Frontal cortex (tissue), 4 donors: ENCODE measurements at places on chromosomes 16 and 17. TPM values are rescaled to one million over a fixed set of nuclear protein-coding genes. Genes with fewer than 3 reads are reported as not detected.

SGF29 gene
- 21.6 TPM for total RNA-seq

FNDC8 gene
- not detected for total RNA-seq

IL34 gene
- total RNA-seq = 1.6 TPM

CPHXL2 gene
- total RNA-seq = not detected

KRTAP4-1 gene
- total RNA-seq = not detected

ADAP2 gene
- total RNA-seq = 4.1 TPM

KRT40 gene
- total RNA-seq = not detected

OR1E2 gene
- total RNA-seq = not detected

MTHFSD gene
- total RNA-seq = 11.8 TPM

CLEC19A gene
- total RNA-seq = under 0.01 TPM

NEUROD2 gene
- 44.8 TPM for total RNA-seq

B9D1 gene
- 12.6 TPM for total RNA-seq

PLK1 gene
- total RNA-seq = 1.6 TPM

WFDC1 gene
- total RNA-seq = 0.82 TPM

SLC5A10 gene
- not detected for total RNA-seq

TBC1D3C gene
- not detected for total RNA-seq

PRSS8 gene
- total RNA-seq = not detected

WSCD1 gene
- 22.0 TPM for total RNA-seq

WWP2 gene
- 25.7 TPM for total RNA-seq

MT4 gene
- total RNA-seq = not detected

KRTAP9-4 gene
- total RNA-seq = not detected

AOC2 gene
- total RNA-seq = 0.41 TPM

IGSF6 gene
- 2.9 TPM for total RNA-seq

TAF15 gene
- total RNA-seq = 48.1 TPM

HAS3 gene
- total RNA-seq = 4.9 TPM
